Karpas-422 (cell line): ENCODE measurements at places on chromosomes 2 and 18. TPM values are rescaled to one million over a fixed set of nuclear protein-coding genes. Genes with fewer than 3 reads are reported as not detected.
A peak's percentile ranks its signal among the peaks of the same experiment; 100 is the strongest.

DNA sequence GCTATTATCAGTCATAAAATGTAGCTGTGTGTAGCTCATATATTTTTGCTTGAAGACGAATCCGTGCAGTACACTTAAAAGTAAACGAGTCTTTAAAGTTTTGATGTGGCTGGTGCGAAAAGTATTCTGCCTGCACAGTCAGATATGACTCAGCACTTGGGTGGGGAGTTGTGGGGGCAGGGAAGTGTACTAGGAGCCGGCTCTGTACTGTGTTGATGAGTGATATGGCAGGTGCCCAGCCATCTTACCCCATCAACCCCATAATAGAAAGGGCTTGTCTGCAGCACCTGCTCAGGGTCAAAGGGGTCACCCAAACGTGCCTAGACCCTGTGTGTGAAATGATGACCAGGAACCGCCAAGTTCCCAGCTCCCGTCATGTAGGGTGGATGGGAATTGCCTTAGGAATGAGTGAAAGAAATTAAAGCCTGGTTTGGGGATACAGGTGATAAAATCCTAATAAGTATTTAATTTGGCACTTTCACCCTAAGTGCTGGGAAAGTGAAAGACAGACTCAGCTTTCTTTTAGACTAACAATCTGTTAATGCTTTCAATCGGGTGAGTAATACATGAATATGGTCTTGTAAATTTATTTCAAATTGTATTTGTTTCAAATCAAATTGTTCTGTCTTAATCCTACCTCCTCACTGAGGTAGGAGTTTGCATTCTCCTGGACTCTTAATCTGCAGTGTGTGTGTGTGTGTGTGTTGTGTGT, 48.0 kb downstream of the BCL2L11 start:
- DNase-seq = peak; percentile 73

GRCh38 chr18:51164761-51165281, 32.7 kb downstream of the MEX3C start:
- no peak for DNase-seq

GRCh38 chr2:72931280-72931910, 14.1 kb downstream of the EMX1 start:
- DNase-seq = no peak

GCFC2 gene
- 67.7 and 108 TPM in 2 replicates for total RNA-seq
